Myocyte (in vitro differentiated cells): ENCODE measurements at places on chromosomes 5 and 9. TPM values are rescaled to one million over a fixed set of nuclear protein-coding genes. Genes with fewer than 3 reads are reported as not detected.

GRCh38 chr5:78050888-78051287 lies 243.6 kb downstream of the AP3B1 start:
- DNase-seq: no peak

- DNase-seq: no peak
These were observed 13.9 kb upstream of the ZFP62 start for GRCh38 chr5:180874804-180875582.

DNA sequence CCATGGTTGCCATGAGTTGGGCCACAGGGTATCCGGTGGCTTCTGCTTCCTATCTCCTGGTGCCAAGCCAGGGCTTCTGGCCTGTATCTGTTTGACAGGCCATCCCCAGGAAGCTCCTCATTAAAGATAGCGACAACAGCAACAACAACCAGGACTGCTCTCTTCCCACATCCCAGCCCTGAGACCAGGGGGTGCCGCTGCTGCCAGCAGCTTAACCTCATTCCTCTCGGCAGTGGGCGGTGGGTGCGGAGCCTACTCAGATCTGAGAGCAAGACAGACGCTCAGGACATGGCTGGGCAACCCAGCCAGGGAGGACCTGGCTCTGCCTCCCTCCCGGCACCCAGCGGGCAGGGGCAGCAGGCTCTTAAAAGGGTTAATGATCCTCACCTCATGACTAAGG lies 98.3 kb downstream of the PSD2 start:
- DNase-seq: no peak

GRCh38 chr5:174093123-174093522 lies 47.6 kb downstream of the NSG2 start:
- DNase-seq: no peak

MAMDC4 gene
- 2.9 and 3.4 TPM in 2 replicates for total RNA-seq
